Astrocyte of the spinal cord (primary cell): ENCODE measurements at places on chromosomes 1 and 21.

DNA sequence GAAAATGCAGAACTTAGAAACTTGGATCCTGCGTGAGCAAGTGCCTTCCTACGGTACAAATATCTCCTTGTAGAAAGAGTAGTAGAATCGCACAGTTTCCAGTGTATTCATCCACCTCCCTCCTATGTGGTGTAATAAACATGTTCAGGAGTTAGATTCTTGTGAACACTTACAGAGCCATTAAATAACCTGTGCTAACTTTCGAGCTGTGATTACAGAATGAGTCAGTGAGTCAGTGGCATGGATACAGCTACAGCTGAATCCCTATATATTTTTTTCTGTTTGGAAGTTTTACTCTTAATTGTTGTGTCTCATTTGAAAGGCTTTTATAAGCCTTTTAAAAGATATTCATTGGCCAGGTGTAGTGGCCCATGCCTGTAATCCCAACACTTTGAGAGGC lies 148.7 kb downstream of the EDEM3 start:
- DNase-seq = peak; percentile 19

DNA sequence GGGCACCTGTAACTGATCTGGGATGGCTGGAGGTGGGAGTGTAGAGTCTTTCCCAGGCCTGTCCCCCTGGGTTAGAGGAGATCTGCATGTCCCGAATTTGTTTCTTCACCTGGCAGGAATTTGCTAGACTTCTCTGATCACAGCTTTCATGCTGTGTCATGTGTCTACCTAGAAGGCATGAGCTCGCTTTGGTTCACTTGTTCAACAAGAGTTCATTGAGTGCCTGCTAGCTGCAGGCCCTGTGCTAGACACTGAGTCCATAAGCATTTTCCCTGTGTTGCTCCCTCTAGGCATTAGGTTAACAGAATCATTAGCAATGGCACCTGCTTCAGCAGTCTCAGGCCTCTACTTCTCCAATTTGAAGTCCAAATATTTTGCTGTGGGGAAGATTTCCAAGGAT lies 101.6 kb downstream of the MTR start:
- no peak for DNase-seq

- DNase-seq = no peak
Measured at GRCh38 chr1:73948055-73948454, 249.9 kb downstream of the LRRIQ3 start.

- DNase-seq = peak; percentile 66
Measured at GRCh38 chr1:211813590-211813989, 17.0 kb downstream of the LPGAT1 start.

- DNase-seq = no peak
Measured at GRCh38 chr1:6207921-6208320, 2.0 kb downstream of the RNF207 start.

DNA sequence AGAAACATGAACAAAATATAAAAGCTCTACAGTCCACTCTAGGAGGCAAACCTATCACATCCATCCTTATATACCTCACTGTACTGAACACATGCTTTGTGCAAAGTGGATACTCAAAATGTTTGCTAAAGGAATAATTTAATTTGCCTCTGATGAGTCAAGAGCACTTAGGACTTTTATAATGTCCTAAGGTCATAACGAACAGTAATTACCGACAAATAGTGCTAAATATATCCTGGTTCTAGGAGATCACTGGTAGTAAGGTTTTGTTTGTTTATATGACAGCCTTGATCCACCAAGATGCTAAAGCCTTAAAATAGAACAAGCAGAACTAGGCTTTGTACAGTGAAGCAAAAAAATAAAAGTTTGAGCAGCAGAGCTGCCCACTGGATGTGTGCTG lies 70.6 kb downstream of the GADD45A start:
- DNase-seq = no peak
